Nephron progenitor cell (in vitro differentiated cells): ENCODE measurements at places on chromosomes 13 and 19.

DNA sequence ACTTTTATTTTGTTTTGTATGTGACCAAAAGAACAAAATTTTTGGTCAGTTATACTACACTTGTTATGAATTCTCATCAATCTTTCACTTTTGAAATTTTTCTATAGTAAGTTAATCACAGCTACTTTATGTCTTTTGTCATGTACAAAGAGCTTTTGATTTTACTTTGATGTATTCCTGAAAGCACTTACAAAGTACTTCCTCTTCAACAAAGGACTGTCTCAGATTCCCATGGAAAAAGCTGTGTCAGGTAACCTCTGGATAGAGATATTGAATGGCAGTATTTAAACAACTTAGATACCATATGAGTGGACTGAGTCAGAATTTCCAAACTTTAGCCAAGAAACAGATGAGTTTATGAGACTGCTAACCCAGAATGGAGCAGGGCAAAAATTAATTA is 689.3 kb upstream of the ATXN8OS start:
- no peak for DNase-seq

DNA sequence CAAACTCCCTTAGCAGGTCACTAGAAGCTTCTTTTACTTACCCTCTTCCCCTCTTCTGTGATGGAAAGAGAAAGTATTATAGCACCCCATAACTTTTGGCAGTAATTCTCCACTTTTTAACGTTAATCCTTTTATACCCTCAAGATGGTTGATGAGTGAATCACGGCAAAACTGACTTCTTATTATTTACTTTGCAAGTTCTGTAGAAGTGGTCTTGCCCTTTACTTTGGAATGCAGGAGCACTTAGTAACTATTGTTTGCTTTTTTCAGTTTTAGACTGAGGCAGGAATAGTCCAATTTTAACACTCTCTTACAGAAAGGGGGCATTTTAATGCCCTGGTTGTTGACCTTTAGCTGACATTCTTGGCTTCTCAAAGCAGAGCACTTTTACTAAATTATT is 260.1 kb downstream of the LMO7 start:
- no peak for DNase-seq

DNA sequence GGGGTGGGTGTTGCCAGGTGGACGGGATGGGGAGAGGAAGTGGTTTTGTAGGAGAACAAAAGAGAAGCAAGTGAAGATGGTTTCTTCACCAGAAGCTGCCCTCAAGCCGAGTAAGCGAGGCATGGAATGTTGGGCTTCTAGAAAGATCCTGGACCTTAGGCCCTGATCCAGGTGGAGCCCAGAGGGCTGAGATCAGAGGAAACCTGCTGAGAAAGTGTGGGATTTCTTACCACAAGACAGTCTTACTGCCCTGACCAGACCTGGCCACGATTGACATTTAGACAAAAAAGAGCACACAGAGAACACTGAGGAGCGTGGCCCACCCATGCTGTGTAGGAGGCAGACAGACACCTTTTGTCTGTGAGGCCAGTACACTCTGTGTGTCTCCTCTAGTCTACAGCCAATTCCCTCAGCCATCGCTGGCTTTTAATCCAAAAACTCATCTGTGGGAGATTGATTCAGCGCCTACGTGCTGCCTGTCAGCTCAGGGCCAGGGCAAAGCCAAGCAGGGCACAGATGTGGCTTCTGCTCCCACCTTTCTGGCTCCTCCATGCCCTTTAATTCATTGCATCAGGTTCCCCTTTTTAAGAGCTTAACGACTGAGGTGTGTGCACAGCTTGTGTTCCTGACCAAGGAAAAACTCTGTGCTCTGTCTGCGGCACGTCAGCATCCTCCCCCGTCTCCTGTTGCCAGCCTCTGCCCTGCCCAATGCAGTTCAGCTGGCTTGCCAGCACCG is 123.3 kb downstream of the AKAP11 start:
- DNase-seq: no peak

DNA sequence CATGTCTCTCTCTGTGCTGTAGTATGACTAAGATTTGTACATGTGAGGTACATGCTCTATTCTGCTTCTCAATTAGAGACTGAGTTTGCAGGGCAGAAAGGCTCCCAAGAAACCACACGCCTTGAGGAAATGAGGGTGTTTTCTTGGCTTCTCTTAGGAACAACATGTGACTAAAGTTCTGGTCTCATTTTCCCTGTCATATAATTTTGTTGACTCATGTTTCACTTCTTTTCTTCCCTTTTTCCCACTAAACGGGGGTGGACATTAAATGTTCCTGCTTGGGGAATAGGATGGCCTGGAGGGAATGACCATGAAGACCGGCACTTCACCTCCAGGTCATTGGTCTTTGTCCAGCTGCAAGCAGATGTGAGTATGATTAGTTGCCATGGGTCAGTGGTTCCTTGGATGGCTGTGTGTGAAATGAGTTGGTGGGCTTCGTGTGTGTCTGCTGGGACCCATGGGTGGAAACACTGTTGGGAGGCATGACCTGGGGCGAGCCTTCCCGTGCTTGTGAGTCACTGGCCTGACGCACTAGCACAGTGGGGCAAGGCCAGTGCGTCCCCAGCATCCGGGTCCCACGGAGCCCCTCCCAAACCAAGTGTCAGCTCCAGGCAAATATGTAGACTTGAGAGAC is 56.6 kb downstream of the COL4A1 start:
- no peak for DNase-seq

DNA sequence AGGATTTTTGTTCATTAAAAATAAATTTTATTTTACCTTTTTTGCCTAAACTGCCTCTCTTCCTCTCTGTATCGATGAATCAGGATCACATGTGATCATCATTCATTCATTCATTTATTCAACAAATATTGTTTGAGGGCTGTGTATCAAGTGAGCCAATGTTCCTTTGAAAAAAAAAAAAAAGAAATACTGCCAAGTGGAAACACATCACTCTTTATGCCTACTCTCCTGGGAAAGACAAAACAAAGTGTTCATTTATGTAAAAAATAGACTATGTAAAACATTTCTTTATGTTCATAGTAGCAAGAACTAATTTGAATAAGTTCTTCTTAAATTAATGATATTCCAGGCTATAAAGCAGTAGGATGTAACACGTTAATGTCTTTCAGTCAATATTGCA is 233.1 kb downstream of the POSTN start:
- DNase-seq: no peak

DNA sequence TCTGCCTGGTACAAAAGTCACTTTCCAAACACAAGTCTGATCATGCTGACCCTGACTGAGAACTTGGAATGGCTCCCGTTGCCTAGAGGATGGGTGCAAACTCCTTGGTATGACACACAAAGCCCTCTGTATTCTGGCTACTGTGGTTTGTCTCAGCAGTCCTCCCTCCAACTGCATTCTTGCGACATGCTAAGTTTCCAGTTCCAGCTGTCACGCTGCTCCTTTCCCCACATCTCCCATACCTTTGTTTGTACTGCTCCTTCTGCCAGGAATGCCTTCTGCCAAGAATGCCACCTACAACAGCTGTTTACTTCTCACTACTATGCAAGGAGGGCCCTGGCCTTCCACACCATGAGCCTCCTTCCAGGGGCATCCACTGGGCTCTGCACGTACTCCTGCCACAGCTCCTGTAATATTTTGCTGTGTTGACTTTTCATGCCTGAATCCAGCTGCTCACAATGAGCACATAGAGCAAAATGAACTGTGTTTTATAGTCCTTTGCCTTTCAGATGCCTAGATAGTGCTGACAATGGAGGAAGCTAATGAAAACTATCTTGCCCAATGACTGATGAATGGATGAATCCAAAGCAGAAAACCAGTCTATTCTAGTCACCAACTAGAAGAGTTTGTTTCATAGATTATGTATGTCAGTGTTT is 543.7 kb downstream of the EFNB2 start:
- no peak for DNase-seq

- DNase-seq: no peak
These were observed 18.0 kb downstream of the FAM124A start for GRCh38 chr13:51240178-51240577.

GRCh38 chr13:69903081-69903480 is 204.5 kb upstream of the ATXN8OS start:
- no peak for DNase-seq

DNA sequence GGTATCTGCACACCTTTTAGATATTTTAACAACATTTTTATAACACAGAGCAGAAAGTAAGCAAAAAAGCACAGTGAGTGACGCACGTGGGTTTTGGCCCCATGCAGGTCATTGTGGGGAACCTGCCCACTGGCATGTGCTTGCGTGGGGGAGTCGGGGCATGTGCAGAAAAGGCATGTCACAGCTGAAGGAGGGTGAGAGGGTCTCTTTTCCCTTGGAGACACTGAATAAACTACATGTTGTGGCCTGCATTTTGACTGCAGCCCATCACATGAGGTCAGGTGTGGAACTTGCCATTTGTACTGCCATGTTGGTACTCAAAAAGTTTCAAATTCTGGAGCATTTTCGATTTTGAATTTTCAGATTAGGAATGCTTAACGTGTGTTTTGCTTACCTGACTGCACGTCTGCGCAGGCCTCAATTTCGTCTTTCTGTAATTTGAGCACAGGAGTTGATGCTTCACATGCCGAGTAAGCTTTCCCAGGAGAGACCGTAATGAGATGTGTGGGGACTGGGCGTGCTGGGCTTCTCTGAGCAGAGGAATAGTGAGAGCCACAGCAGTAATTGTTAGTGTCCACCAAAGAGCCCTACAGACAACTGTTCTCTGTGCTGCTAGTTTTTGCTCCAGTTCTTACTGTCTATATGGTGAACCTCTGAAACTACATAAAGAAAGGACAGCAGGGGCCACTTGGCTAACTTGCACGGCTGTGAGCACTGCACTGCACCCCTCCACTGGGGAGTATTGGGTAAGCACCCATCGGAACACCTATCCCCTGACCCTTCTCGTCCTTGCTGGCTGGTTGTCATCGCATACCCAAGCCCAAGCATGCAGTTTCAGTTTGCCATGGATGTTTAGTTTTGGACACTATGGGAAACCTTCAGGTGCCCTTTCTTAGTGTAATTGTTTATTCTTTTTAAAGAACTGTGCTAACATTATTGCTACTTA is 72.9 kb upstream of the GPR183 start:
- DNase-seq: no peak

DNA sequence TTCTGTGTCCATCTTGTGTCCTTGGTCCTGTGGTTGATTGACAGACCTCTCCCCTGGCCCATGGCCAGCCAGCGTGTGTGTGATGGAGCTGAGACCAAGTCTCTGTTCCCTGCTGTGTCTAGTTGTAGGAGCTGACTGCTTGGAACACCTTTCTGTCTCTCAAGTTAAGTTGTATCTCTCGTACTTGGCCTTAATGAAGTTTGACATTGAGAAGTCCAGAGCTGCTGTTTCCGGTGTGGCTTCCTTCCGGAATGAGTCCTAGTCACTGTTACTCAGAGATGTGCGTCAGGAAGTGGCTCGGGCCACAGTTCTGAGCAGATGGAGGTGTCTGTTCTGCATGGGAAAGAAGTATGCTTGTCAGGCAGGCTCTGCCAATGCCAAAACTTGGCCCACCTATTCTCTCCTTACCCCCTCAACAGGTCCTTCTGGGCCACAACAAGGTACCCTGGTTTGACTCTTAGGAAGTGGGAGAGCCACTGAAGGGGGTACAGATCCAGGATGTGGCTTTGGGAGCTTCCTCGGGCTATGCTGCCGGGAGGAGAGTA is 54.3 kb downstream of the GATAD2A start:
- DNase-seq: no peak

- DNase-seq: no peak
These were observed 34.8 kb upstream of the C1QTNF9 start for GRCh38 chr13:24274452-24275021.

DNA sequence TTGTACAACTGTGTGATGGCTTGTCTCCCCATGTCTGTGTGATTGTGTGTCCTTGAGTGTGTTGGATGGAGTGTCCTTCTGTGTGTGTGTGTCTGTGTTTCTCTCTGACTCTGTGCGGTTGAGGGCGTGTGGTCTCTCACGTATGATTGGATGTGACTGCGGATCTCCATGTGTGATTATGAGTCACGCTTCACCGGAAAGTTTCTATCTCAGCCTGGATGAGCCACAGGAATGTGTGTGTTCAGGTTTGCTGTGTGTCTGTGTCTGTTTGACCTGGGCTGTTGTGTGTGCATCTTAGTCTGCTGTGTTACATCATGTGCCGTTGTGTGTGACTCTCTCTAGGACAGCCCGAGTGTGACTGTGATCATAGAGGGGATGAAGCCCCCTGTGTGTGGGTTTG is 15.5 kb upstream of the ZNF835 start:
- no peak for DNase-seq

- no peak for DNase-seq
These were observed 161.1 kb downstream of the DCT start for GRCh38 chr13:94318418-94318817.

DNA sequence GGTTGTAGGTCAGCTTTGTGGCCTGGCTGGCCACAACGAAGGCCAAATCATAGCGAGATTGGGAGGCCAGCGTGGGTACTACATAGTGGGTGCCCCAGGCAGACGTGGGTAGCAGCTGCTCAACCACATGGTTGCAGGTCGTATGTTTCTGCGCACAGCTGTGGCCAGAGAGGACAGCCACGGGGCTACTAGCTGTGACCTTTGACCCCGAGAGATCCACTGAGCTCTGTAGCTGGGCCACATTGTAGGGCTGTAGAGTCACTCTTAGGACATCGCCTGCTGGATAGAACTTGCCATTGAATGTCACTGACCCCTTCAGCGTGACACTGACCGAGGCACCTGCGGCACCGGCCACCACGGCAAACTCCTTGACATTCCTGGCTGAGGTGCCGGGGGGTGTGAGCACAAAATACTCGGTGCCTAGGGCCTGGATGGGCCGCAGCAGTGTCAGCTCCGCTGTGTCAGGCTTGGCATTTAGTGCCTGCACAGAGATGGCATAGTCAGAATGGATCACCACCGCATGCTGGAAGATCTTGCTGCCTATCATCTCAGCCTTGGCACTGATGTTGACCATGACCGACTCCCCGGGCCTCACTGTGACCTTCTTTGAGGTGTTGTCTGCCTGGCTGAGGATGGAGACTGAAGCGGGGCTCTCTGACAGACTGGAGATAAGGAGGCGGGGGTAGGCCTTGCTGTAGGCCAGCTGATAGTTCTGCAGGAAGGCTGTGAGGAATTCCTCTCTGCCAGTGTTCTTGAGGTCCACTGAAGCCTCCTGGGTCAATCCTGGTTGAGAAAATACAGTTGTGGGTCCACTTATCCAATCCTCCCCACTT is 6.7 kb downstream of the FCGBP start:
- DNase-seq: no peak

GRCh38 chr19:18513868-18514267 is 8.0 kb downstream of the ELL start:
- no peak for DNase-seq
